ENCODE measurements at places on chromosomes 2 and 18.

GRCh38 chr2:150484006-150484405, 3.5 kb downstream of the RND3 start:
- no peak for DNase-seq

GRCh38 chr2:172066394-172066886, 18.9 kb upstream of the DLX1 start:
- no peak for DNase-seq

- DNase-seq, result peak; percentile 77
Measured at GRCh38 chr2:73175663-73176204, 26.6 kb upstream of the NOTO start.

DNA sequence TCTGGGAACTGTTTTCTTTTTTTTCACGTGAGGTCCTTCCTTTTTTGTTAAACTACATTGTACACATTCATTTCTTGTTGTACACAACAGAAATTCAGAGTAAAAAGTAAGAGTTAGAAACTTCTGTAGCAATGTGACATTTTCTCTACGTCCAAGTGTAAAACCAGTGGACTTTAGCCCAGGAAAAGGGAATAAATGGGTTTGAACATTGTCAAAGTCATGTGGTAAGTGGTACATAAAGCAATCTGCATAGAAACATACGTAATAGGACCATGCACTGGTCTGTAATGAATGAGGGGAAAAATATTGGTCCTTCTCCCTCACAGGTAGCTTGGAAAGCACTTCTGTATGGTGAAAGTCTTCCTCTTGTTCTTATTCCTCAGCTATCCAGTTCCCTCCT, 421.4 kb downstream of the SETBP1 start:
- no peak for DNase-seq

GRCh38 chr2:222734703-222735014, 63.2 kb downstream of the MOGAT1 start:
- DNase-seq, result no peak

DNA sequence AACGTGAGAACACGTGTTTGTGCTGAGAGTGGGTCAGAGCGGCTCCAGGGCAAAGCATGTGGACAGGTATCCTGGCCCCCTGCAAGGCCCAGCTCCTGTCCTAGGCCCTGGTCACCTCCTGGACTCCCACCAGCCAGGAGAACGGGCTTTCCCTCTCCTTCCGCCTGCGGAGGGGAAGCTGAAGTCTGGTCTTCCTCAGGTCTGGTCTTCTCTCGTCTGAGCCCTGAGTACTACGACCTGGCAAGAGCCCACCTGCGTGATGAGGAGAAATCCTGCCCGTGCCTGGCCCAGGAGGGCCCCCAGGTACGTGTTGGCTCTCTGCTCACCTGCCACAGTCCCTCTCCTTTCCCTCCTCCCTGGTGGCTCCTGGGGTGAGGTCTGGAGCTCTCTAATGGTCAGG, 963 bp downstream of the GNLY start:
- DNase-seq, result no peak

DNA sequence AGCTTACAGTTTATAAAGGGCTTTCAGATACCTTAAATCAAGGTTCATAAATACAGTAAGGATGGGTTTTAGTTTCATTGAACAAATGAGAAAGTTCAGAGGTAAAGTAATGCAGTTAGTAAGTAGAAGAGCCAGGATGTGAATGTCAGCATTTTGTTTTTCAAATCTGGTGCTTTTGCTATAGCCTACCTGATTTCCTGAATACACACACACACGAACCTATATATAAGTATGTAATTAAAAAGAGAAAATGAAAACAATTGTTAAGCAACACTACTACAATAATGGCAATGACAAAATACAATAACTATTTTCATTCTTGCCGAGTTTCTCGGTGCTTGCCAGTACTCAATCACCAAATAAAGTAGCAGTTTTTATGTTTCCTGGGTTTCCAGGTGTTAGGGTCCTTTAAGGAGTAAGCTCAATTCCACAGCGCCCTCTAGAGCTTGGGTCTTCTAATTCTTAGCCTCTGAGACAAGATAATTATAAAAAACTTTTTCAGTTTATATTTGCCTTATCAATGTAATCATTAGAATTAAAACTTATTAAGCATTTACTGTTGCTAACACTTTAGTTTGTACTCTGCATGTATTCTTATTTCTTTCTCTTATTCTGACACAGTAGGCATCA, 512.9 kb upstream of the ACVR2A start:
- DNase-seq, result peak; percentile 55

GRCh38 chr2:12624905-12625598, 91.7 kb upstream of the TRIB2 start:
- DNase-seq, result no peak

DNA sequence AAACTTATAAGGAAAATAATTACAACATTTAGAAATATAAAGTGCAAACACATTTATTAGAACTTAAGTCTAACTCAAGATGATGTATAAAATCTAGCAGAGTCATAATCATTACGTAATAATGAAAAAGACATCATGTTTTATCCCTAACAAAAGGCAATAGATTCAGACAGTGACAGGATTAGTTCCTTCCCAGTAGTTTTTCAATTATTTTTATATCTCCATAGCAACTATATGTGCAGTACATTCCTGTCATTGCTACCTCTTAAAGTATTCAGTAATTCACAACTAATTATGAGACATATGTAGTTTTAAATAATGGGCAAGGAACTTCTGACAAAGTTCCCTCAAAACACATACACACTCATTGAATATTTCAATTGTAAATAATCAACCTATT, 687.9 kb downstream of the CCDC85A start:
- no peak for DNase-seq

DNA sequence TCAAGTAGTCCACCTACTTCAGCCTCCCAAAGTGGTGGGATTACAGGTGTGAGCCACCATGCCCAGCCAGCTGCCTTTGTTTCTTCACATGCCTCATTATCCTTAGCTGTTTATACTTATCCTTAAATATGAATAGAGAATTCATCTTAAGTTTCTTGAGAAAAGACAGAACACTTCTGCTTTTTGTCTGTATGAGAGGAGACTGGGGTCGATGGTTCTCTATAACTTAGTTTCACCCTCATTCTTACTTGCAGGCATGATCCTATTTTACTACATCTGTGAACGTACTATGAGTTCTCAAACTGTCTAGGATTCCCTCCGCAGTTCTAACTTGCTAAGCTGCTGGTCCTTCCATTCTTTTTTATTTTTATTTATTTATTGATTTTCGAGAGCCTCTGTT, 20.4 kb downstream of the PPM1B start:
- DNase-seq, result no peak

GRCh38 chr2:42953216-42953615, 160.8 kb upstream of the HAAO start:
- no peak for DNase-seq

GRCh38 chr2:108621087-108621559, 86.9 kb downstream of the LIMS1 start:
- DNase-seq, result peak; percentile 65

GRCh38 chr2:18077704-18078103, 199.2 kb downstream of the KCNS3 start:
- peak; percentile 81 for DNase-seq

- no peak for DNase-seq
Measured at GRCh38 chr2:22900674-22901073, 484.3 kb upstream of the KLHL29 start.

GRCh38 chr2:113851640-113852039, 38.2 kb upstream of the ACTR3 start:
- DNase-seq, result no peak

GRCh38 chr18:50428531-50429206, 53.8 kb downstream of the SKA1 start:
- DNase-seq, result no peak

DNA sequence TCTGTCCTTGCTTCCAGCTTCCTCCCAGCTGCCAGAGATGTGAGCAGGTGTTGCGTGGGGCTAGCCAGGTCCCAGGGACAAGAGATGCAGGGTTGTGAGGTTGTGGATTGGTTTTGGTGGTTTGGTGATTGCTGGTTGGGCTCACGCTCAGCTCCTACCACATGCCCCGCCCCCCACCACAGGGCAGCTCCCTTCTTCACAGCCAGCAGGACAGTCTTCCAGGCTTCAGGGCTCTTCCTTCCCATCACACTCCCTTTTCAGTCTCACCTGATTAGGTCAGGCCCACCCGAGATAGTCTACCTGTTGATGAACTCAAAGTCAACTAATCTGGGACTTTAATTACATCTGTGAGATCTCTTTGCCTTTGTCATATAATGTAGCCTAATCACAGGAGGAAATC, 52.0 kb upstream of the GLI2 start:
- DNase-seq, result no peak

GRCh38 chr18:21230436-21230835, 11.6 kb upstream of the GREB1L start:
- no peak for DNase-seq

DNA sequence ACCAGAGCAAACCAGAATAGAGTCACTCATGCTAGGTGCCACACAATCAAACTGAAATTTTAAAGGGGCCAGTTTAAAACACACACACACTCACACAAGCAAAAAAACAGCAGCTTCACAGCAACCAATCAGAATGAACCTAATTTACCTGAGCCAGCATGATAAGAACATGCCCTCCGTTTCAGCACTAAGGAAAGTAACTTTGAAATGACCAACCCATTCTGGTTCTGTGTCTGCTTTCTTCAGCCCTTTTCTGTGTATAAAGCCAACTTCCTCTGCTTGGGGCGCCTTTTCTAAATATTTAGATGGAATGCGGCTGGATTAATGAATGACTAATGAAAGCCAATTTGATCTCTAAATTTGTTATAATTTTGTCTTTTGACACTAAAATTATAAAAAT, 629.1 kb downstream of the ZEB2 start:
- DNase-seq, result no peak

DNA sequence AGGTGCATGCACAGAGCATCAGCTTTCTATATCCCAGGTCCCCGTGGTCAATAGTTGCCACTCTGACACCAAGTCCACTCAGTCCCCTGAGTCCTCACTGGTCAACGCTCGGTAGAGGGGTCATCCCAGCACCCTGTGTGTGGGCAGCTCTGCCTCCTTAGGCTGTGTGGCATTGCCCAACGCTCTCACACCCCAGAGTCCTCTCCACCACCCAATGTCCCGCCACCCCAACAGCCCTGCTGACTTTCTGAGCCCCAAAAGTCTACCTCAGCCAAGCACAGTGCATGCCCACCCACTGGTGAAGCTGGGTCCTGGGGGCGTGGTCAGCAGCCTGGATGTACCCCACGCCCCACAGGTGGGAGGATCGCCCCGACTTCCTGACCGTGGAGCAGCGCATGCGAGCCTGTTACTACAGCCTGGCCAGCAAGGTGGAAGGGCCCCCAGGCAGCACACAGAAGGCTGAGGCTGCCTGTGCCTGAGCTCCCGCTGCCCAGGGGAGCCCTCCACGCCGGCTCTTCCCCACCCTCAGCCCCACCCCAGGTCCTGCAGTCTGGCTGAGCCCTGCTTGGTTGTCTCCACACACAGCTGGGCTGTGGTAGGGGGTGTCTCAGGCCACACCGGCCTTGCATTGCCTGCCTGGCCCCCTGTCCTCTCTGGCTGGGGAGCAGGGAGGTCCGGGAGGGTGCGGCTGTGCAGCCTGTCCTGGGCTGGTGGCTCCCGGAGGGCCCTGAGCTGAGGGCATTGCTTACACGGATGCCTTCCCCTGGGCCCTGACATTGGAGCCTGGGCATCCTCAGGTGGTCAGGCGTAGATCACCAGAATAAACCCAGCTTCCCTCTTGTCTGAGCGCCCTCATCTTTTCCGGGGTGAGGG, 25.9 kb downstream of the ZAP70 start:
- DNase-seq, result no peak

GRCh38 chr2:14722904-14723570, 90.5 kb downstream of the LRATD1 start:
- peak; percentile 49 for DNase-seq

DNA sequence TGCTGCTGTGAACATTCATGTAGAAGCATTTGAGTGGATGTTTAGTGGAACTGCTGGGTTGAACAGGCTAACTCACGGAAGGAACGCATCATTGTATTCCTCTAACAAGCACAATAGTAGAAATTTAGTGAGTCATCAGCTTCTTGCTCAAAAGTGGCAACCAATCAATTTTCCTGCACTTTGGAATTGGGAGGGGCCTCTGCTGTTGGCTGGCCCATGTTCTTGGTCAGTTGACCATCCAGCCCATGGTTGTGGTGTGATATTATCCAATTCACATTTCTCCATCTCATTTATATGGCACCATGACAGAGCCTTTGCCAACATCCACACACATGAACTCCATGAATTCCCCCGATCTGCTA, 95.0 kb downstream of the TNFRSF11A start:
- DNase-seq, result peak; percentile 74

DNA sequence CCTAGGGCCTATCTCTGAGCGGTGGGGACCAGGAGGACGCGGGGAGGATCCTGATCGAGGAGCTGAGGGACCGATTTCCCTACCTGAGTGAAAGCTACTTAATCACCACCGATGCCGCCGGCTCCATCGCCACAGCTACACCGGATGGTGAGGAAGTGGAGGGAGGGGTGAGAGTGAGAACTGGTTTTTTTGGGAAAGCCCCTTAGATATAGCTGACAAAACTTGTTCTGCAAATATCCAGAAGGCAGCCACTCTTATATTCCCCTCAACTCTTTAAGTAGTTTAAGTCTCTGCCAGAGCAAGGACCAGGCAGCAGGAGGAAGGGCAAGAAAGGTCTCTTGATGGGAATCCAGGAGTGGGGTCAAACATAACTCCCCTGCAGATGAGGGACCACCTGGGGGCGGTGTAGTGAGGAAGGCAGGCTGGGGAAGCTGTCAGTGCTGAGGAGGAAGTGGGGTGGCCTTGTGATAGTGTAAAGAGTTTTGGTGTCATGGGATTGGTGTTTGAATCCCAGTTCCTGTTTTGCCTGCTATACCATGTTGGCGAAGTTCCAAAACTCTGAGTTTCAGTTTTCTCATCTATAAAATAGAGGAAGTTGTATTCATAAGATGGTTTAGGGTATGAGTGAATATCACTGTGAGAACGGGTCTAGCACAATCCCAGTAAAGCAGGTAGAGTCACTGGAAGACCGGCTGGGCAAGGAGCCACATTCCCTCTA, 3.4 kb downstream of the NAGK start:
- peak; percentile 94 for DNase-seq

GRCh38 chr2:214277880-214278279, 133.0 kb upstream of the VWC2L start:
- DNase-seq, result no peak

- no peak for DNase-seq
Measured at GRCh38 chr2:240339411-240340360, 95.8 kb upstream of the GPC1 start.

DNA sequence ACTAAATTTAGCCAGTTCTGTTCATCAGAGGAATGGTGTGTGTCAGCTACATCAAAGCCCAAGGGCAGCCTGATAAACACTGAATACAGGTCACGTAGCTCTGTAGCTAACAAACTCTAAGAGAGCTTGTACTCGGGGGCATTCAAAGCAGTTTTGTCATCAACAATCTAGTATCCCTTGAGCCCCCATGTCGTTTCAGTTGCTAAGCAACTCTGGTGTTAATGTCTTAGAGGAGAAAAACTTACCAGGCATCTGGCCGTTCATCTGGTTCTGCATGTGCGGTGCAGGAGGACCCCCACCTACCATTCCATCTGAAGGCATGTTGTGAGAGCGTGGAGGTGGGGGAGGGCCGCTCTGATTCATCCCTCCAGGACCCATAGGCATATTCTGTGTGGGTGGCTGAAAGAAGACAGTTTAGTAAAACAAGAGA, 33.1 kb downstream of the SS18 start:
- no peak for DNase-seq

- peak; percentile 44 for DNase-seq
Measured at GRCh38 chr2:25473758-25474340, 132.1 kb upstream of the DNMT3A start.

GRCh38 chr2:189982780-189983394, 79.6 kb downstream of the MSTN start:
- DNase-seq, result peak; percentile 56
